ENCODE measurements at places on chromosomes 1 and 21.

- peak; percentile 31 for DNase-seq
Measured at GRCh38 chr1:111516005-111516535, 12.6 kb upstream of the ADORA3 start.

- DNase-seq: no peak
Measured at GRCh38 chr1:243291292-243291691, 35.5 kb downstream of the SDCCAG8 start.

- DNase-seq: no peak
Measured at GRCh38 chr1:216765346-216766300, 42.4 kb upstream of the ESRRG start.

GRCh38 chr1:67683766-67684525, 1.1 kb upstream of the GADD45A start:
- peak; percentile 16 for DNase-seq

GRCh38 chr1:116498789-116499628, 71.8 kb downstream of the CD58 start:
- peak; percentile 71 for DNase-seq

GRCh38 chr21:27513825-27514224, 546.9 kb upstream of the ADAMTS5 start:
- no peak for DNase-seq

- DNase-seq: no peak
Measured at GRCh38 chr1:40049725-40050124, 9.2 kb downstream of the CAP1 start.

DNA sequence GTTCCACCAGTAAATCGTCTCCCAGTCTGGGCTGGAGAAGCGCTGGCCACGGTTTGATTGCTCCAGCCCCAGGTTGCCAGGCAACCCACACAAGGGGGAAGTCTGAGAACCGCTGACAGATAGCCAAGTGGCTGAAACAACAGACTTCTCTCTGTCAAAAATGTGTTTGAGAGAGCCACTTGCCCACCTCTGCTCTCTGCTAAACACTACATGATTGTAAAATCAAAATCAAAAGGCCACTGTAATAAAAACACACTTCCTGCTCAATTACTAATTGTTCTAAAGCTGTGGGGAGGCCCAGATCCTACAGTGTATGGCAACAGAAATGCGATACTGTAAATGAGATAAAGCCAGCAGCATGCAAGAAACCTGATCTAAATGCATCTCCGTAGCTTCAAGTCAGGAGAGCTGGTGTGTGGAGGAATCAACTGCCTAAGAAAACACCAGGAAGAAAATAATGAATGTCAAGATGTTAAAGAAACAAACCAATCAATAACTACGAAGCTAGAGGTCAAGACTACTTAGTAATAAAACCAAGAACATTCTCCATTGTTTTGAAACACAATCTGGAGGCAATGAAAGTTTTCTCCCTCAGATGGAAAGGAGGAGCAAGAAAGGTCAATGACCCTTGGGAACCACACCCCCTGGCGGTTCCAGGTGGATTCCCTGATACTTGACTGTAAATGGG, 121.2 kb downstream of the SLC45A1 start:
- DNase-seq: no peak

DNA sequence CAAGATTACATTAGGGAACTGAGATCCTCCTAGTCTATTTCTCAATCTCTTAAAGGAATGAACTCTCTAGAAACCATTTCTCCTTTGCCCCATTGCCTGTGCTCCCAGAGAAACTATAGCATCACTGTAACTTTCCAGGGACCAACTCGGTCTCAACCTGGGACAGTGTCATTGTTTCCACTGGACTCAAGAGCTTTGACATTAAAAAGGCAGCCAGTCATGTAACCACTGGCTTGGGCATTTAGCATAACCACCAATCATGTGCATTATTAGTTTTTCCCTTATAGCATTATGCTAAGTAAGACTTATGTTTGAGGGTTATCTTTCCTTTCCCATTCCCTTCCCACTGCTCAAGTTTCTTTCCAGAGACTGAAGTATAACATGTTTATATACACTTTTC, 18.2 kb downstream of the TEX38 start:
- DNase-seq: no peak

GRCh38 chr1:50923564-50923963, 36.5 kb downstream of the FAF1 start:
- no peak for DNase-seq

GRCh38 chr21:33480481-33481103, 818 bp upstream of the TMEM50B start:
- DNase-seq: no peak

GRCh38 chr21:33075128-33075527, 5.2 kb downstream of the OLIG1 start:
- DNase-seq: no peak

DNA sequence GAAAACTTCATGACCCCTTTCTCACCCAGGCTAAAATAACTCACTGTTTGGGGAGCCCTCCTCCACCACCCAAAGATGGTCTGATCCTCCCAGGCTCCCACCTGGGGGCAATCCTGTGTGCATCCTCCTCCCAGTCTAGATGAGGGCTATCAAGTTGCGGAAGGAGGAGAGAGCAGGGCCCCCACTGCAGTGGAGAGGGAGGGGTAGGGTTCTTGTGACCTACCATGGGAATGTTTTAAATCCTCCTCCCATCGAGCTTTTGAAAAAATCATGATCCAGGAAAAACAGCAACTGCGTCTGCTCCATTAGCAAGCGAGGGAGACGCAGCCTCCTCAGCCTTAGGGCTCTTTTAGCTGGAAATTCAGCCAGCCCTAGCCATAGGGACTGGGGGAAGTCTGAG, 80.0 kb downstream of the NAV1 start:
- no peak for DNase-seq

DNA sequence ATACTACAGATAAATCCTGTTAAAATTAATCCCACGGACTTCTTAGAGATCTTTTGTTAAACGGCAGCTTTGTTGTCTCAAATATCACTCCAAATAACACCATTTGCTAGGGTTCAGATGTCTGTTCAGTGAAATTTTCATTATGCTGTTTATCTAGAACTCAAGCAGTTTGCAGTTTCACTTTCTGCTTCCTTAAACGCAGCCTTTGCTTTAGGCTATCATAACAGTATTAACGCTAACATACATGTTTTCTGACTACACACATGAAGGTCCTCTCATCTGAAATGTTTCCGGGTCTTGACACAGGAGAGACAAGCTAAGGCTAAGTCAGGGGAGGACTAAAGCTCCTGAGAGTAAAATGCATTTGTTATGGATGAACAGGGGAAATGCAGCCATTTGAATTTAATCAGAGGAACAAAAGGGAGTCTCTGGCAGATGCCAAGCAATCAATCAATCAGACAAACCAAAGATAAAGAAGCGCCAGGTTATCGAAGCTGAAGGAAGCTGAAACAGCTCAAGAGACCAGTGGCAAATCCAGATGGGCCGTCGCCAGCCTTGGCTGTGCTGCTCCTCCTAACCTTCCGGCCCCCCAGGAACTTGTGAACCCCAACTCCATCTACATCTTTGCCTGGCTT, 16.9 kb downstream of the CCSAP start:
- DNase-seq: no peak

DNA sequence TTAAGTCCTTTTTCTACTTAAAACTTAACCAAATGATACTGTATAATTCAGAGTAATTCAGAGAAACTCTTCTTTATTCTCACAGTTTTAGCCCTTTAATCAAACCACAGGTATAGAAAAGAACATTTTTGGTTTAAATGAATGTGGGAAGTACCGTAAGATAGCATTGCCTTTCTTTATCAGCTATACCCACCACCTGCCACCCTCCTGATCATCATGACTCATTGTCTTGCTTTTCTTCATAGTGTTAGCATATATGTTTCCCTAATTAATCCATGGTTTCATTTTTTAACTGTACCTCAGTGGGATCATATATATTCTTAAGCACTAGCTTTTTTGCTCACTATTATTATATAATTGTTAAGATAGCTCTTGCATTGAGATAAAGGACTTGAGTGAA, 27.5 kb upstream of the ANGPTL1 start:
- DNase-seq: no peak

- DNase-seq: peak; percentile 78
Measured at GRCh38 chr21:44930543-44930981, 9.3 kb upstream of the SLX9 start.

DNA sequence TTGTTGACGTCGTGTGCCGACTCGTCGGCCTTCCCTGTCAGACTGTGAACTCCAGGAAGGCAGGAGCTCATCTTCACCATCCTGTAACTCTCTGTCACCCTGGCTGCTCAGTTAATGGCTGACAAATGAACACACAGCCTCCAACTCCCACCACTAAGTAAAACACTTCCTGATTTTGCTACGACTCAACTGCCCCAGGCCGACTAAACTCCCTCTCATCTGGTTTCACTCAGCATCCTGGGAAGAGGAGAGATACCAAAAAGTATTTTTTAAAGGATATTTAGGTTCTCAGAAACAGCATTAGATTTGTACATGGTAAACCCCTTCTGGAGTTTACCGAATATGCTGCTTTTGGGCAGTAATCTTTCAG, 18.2 kb upstream of the LHX4 start:
- DNase-seq: no peak

GRCh38 chr1:5738911-5739462, 253.2 kb downstream of the NPHP4 start:
- no peak for DNase-seq

DNA sequence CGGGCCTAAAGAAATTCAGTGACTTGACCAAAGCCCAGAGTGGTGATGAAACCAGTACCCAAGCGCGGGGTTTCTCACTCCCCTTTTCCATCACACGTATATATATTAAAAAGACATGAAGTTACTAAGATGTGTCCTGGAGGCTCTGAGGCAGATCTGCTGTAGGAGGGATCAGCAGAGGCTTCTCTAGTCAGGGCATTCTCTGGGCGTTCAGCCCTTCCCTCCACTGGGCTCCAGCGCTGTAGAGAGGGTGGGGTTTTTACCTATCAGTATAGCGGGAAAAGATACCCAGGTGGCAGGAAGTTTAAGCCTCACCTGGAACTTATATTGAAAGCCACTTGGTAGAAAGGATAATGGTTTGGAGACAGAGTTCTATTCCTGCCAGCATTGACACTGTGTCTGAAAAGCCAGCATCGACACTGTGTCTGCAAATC, 862 bp upstream of the PLEKHO1 start:
- no peak for DNase-seq

GRCh38 chr1:9346566-9346965, 53.9 kb downstream of the SPSB1 start:
- no peak for DNase-seq

GRCh38 chr1:206128196-206128595, 11.0 kb upstream of the AVPR1B start:
- DNase-seq: no peak

- no peak for DNase-seq
Measured at GRCh38 chr1:12486059-12486341, 132.0 kb downstream of the DHRS3 start.

- DNase-seq: no peak
Measured at GRCh38 chr1:41424581-41425118, 59.8 kb downstream of the EDN2 start.

- DNase-seq: no peak
Measured at GRCh38 chr1:233569636-233570035, 44.3 kb upstream of the KCNK1 start.

DNA sequence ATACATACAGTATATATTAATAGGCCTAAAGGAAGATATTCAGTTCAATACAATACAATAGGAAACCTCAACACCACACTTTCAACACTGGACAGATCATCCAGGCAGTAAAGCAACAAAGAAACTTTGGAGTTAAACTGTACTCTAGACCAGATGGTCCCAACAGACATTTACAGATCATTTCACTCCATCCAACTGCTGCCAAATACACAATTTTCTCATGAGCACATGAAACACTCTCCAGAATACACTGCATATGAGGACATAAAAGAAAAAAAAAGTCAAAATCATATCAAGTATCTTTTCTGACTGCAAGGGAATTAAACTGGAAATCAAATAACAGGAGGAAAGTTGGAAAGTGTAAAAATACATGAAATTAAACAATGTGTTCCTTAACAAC, 607.5 kb upstream of the BRINP3 start:
- no peak for DNase-seq

DNA sequence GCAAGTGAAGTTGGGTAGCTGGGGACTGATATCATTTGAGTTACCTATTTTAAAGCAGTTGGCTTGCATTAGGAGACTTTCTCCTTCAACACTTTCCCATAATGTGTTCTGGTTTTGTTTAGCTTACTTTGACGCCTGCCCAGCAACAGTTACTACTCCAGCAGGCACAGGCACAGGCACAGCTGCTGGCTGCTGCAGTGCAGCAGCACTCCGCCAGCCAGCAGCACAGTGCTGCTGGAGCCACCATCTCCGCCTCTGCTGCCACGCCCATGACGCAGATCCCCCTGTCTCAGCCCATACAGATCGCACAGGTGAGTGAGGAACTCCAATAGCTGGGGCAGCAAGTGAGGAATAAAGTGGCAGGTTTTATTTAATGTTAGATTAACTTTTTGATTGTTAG, 144.3 kb downstream of the CD247 start:
- no peak for DNase-seq

DNA sequence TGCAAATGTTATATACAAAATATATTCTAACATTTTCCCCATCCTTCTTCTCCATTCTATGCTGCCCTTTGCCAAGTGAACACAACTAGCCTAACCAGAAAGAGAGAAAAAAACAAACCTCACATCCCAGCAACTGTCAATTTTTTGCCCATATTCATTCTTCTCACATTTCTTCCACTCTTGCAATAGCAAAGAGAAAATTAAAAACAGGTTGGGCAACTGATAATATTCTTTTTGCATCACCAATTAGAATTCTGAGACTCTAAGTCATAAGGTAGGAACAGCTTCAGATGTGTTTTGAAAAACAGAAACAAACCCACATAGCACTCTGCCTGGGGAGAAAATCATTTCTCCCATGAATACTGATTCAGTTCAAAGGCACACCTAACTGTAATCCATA, 25.2 kb upstream of the EXO1 start:
- no peak for DNase-seq

DNA sequence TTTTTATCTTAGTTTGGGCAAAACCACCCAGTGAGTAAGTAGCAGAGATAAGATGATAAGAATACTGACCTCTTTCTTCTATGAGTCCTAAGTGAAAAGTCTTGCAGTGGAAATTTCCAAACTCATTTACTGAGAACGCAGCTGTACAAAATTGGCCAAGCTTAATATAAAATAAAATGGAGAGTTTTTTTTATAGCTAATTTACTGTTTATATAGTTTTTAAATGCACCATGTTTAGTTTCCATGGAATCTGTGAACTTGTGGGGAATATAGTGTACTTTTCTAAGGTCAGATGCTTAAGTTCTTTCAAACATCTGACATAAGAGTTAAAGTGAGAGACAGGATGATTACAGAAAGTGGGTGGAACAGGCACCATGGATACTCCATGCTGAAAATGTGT, 833.5 kb downstream of the ADGRL2 start:
- DNase-seq: no peak

GRCh38 chr1:84619383-84620102, 45.3 kb upstream of the CTBS start:
- peak; percentile 16 for DNase-seq

GRCh38 chr1:114495486-114495885, 15.5 kb downstream of the TRIM33 start:
- no peak for DNase-seq

GRCh38 chr1:235938709-235939479, 72.2 kb upstream of the LYST start:
- DNase-seq: no peak

All from CD4-positive, alpha-beta T cell treated with Interleukin-15 for 4 hours (primary cell).